Activated T-cell treated with anti-CD3 and anti-CD28 coated beads, Interleukin-2, amount 50 U/mL, for 72 hours (primary cell): ENCODE measurements at places on chromosomes 16 and 17. TPM values are rescaled to one million over a fixed set of nuclear protein-coding genes. Genes with fewer than 3 reads are reported as not detected.

Gene CENPX
- 44.0 TPM for total RNA-seq

Gene KRTAP9-8
- total RNA-seq, result not detected

Gene KRT20
- total RNA-seq, result not detected

Gene CAVIN1
- total RNA-seq, result 2.4 TPM

Gene CFAP97D1
- not detected for total RNA-seq

Gene FBXL16
- 8.8 TPM for total RNA-seq

Gene SLC5A10
- total RNA-seq, result not detected

Gene SRCIN1
- total RNA-seq, result 0.72 TPM

Gene MYH13
- not detected for total RNA-seq

Gene BRIP1
- total RNA-seq, result 12.7 TPM

Gene FNDC8
- not detected for total RNA-seq

Gene CMTM2
- total RNA-seq, result 0.31 TPM

Gene EFCAB5
- 1.7 TPM for total RNA-seq

Gene FOXF1
- total RNA-seq, result not detected

Gene KRTAP9-4
- not detected for total RNA-seq

Gene ELMO3
- total RNA-seq, result 3.0 TPM

Gene HOXB1
- total RNA-seq, result not detected

Gene SLC26A11
- total RNA-seq, result 28.8 TPM

Gene TAT
- not detected for total RNA-seq

Gene MAP2K6
- total RNA-seq, result 2.2 TPM

Gene NME1
- total RNA-seq, result 88.2 TPM

Gene ETV4
- 2.1 TPM for total RNA-seq

Gene TAC4
- not detected for total RNA-seq

Gene NETO2
- total RNA-seq, result 3.8 TPM

Gene SKAP1
- 96.6 TPM for total RNA-seq

Gene MYOCD
- not detected for total RNA-seq

Gene PTX4
- total RNA-seq, result not detected

Gene GPT2
- total RNA-seq, result 38.2 TPM

Gene MPP2
- 4.0 TPM for total RNA-seq

Gene PDIA2
- total RNA-seq, result not detected

Gene MNT
- 23.8 TPM for total RNA-seq

Gene CDRT15L2
- not detected for total RNA-seq

Gene CYGB
- 0.44 TPM for total RNA-seq

Gene VPS35L
- 46.5 TPM for total RNA-seq

Gene CCL23
- not detected for total RNA-seq

Gene CHST6
- total RNA-seq, result 0.07 TPM

Gene DDX42
- 114 TPM for total RNA-seq

Gene IL21R
- 155 TPM for total RNA-seq

Gene TEKT3
- total RNA-seq, result 0.50 TPM

Gene NPIPB6
- 2.9 TPM for total RNA-seq

Gene C17orf50
- not detected for total RNA-seq

Gene TM4SF5
- total RNA-seq, result not detected

Gene JUP
- total RNA-seq, result 0.86 TPM

Gene DNAJA3
- total RNA-seq, result 83.6 TPM

Gene NAE1
- total RNA-seq, result 94.5 TPM

Gene PRAC2
- not detected for total RNA-seq

Gene NEUROD2
- not detected for total RNA-seq

Gene KRT9
- total RNA-seq, result not detected
